ENCODE measurements at places on chromosomes 1 and 21.

- peak; percentile 50 for DNase-seq
Observed at GRCh38 chr1:65066766-65067490, 81.1 kb upstream of the AK4 start.

DNA sequence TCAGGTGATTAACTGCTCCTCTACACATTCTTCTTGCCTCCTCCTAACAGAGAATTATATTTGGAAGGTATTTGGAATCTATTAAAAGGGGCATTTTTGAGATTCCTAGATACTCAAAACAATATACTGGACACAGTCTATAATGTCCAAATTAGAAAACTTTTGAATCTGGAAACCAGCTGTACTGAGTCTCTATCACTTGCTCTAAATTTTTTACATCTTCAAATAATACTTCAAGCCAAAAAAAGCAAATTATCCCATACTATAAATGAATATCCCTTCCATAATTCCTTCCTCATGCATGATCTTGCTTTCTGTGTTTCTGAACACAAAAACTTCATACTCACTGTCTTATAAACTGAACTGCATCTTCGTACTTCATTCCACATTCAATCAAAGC lies 28.5 kb downstream of the PTP4A2 start:
- no peak for DNase-seq

GRCh38 chr1:175172503-175172902 lies 20.1 kb downstream of the KIAA0040 start:
- DNase-seq, result no peak

- DNase-seq, result no peak
Observed at GRCh38 chr1:219806020-219806419, 122.3 kb downstream of the SLC30A10 start.

DNA sequence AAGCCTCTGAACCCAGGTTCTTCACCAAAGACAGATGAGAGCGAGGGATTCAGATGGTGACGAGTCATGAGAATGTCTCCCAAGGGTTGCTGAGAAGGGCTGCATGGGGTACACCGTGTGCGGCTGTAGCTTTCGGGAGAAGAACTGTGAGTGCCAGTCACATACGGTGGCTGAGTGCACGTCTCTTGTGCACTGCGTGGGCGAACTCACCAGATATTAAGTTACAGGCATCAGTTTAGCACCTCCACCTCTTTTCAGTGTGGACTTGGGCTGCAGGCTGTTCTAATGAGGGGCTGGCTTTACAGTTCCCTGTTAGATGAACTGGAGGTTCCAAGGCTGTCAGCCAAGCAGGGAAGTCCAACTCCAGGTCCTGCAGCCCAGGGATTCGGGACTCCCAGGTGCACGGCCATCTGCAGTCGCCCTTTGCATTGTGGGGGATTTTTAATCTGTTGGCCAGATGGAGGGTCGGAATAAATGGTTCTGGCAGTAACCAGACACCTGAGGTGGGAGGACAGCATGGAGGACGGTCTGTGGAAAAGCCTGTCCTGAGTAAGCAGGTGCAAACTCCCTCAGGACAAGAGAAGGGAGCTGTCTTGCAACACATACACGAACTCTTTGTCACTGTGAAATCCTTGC lies 26.5 kb upstream of the AVPR1B start:
- no peak for DNase-seq

DNA sequence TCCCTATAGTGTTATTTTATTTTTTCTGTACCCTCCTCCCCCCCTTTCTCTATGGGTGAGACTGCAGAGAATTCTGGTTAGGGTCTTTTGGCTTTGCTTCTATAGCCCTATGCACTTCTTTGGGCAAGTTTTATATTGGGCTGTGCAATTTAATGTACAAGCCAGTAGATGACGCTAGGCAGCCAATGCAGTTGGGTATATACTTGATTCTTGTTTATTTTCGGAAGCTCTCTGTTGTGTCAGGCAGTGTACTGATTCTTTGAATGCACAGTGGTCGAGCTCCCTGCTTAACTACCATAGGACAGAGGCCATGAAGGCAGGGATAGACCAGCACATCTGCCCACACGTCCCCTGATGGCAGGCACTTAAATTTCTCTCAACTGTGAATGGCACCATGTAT lies 34.1 kb upstream of the GPR52 start:
- DNase-seq, result peak; percentile 4

DNA sequence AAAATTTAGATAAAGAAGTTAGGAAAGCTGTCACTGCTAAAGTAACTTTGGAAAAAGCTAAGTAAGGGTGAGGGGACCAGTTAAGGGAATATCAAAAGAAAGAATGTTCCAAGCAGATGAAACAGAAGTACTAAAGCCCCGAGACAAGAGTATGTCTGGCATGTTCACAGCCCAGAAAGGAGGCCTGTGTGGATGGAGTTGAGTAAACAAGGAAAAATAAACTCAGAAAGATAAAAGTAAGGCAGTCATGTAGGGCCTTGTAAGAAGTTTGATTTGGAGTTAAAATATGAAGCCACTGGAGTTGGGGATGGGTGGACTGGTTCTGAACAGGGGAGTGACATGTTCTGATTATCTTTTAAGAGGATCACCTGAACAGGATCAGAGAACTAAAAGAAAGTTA lies 177.9 kb downstream of the CDC42BPA start:
- no peak for DNase-seq

DNA sequence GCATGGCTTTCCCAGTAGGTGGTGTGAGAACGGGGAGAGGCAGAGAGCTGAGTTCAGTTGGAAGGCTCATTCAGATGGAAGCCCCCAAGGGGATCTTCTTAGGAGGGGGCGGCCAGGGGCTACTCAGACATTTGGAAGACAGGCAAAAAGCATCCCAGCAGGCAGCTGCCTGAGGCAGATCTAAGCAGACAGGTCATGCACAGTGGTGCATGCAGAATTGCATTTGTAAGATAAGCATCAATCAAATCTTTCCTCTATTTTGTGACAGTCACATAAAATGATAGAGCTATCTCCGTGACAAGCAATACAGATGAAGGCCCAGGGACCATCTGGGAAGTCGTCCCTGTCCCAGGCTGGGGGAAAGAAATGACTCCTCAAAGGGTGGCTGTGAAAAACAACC lies 3.8 kb downstream of the RAB3B start:
- DNase-seq, result no peak

DNA sequence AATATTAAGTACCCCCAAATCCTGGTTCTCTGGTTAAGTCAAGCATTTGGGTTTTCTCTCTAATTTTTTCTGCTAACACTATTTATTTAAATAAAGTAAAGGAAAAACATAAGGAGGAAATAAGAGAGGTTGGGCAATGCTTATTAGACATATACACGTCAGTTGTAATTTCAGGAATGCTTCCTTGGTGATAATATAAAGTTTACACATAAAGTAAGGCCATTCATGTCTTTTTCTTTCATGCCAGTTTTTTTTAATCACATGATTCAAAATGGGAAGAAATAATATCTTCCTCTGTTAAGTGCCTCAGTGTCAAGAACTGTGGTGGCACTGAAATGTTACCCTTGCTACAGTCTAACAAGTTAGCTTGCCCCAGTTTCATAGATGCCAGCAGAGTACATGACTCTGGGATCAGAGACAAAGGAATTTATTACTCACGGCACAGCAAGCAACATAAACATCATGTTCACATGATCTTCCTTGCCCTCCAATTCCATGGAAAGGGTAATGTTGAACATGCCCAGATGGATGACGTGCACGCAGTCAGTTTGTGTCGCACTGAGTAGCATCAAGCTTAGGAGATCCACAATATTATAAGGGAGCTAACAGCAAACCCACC lies 184.9 kb downstream of the PLA2G4A start:
- no peak for DNase-seq

GRCh38 chr1:10470043-10470442 lies 2.3 kb downstream of the DFFA start:
- no peak for DNase-seq

GRCh38 chr1:155037043-155037442 lies 3.4 kb downstream of the DCST1 start:
- DNase-seq, result no peak

- no peak for DNase-seq
Observed at GRCh38 chr1:51253691-51254090, 17.6 kb downstream of the RNF11 start.

DNA sequence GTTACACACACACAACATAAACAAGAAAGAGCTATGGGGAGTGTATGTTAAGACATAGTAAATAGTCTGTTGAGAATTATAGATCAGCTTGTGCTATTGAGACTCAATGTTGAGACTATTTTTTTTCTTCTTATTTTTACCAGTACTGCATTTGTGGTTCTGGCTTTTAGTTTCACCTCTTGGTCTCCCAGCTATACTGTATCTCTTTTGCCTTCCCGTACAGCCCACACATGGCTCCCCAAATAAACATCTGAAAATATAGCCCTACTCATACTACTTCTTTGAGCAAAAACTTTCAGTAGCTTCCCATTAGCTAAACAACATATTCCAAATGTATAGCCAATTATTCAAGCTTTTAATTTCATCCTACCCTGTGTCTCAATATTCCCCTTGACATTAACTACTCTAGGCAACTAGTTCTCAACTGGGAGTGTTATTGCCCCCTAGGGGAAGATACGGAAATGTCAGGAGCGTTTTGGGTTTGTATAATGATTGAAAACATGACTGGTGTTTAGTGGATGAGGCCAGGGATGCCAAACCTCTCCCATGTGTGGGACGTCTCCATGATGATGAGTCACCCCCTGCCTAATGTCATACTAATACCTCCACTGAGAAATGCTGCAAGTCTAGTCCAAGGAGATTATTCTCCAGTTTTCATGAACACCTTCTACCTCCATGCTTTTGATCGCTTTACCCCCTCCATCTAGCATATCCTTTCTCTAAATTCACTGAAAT lies 6.8 kb downstream of the RPE65 start:
- peak; percentile 39 for DNase-seq

GRCh38 chr1:168920456-168921094 lies 185.9 kb upstream of the ATP1B1 start:
- DNase-seq, result peak; percentile 94

DNA sequence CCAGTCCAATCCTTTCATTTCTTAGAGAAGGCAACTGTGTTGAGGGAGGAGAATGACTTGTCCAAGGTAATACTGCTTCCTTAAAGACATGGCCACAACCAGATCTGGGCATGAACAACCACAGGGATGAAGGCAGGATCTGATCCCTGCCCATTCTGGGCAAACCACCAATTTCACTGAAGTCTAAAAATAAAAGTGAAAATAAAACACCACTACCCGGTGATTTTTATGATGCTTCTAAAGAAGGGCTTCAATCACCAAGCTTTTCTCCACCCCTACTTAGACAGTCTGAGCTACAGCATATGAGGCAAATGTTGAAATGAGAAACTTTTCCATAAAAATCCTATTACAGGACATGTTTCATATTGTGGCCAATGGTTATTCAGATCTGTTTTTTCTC lies 133.0 kb downstream of the PTPN14 start:
- no peak for DNase-seq

DNA sequence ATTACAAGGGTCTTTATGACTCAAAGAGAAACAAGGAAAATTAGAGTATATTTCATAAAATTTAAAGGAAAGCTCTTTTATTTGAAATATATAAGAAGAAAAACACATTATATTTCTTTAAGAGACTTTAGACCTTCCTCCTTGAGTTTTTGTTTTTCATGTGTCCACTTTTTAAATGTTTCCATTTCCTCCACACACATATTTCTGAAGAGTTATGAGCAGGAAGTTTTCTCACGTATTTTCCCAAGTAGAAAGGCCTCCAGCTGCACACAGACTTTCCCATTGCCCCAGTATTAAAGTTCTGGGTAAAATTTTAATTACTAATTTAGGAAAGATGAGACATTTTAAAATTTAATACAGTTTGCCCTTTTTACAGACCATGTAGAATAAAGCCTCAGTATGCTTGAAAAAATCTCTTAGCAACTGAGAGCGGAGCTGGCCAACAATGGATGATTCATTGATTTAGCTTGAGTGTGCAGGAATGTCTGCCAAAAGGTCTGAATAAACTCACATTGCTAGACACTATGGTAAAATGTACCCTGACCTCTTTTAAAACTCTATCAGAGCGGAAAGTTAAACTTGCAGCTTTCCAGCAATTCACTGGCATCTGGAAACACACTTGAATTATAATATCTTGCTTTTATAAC lies 57.9 kb downstream of the DDAH1 start:
- peak; percentile 78 for DNase-seq

GRCh38 chr1:15965228-15965767 lies 10.6 kb downstream of the ZBTB17 start:
- peak; percentile 59 for DNase-seq

- no peak for DNase-seq
Observed at GRCh38 chr1:41448821-41449220, 35.7 kb downstream of the EDN2 start.

DNA sequence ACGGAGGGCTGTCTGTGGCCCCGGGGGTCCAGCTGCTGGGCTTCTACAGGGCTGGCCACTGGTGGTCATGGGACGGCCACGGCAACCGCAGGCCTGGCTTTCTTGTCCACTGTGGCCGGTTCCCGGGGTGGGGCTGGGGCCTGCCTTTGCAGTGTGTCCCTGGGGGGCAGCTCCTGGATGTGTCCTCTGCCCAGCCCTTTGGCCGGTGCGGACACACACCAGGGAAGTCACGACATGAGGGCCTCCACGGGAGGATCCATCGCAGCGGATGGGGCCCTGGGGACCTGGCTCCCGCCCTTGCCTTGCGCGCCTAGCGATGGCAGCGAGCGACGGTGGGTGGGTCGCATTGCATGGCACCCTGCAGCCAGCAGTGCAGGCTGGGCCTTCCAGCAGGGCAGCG lies 18.0 kb downstream of the PFKL start:
- no peak for DNase-seq

DNA sequence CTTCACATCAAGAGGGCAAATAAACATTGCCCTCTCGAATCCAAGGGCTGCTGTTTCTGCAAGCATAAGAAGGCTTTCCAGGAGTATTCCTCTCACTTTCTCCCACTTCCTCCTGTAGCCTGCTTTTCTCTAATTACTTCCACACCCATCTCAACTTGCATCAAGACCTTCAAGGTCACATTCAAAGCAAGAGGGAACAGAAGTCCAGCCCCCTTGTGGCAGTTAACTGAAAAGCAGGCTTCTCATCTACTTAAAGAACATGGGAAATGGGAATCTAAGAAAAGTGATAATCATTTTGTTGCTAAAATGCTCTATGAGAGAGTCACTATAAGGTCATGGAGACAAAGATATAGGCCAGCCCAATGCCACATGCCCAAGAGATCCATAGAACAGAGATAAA lies 874.4 kb downstream of the KCNT2 start:
- no peak for DNase-seq

- no peak for DNase-seq
Observed at GRCh38 chr1:33175865-33176264, 6.0 kb downstream of the TRIM62 start.
